ENCODE measurements at places on chromosomes 7 and 10.
A peak's percentile ranks its signal among the peaks of the same experiment; 100 is the strongest.

DNA sequence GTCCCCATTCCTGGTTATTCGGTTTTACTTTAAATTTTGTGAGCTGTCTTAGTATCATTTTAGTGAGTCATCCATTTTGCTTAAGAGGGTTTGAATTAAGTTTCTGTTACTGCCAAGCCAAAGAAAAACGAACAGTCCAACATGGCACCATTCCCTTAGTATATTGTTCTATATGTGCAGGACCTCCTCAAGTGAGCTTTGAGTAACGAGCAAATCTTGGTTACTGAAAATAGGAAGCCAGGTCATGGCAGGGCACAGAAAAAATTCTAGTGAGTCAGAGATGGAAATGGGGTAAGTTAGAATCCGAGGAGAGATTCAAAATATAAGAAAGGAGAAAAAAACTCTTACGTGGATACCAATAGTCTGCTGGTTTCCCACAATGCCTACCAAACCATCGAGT, 292.9 kb downstream of the BAMBI start:
- DNase-seq: no peak

GRCh38 chr7:157526005-157526912, 189.5 kb downstream of the DNAJB6 start:
- peak; percentile 19 for DNase-seq

DNA sequence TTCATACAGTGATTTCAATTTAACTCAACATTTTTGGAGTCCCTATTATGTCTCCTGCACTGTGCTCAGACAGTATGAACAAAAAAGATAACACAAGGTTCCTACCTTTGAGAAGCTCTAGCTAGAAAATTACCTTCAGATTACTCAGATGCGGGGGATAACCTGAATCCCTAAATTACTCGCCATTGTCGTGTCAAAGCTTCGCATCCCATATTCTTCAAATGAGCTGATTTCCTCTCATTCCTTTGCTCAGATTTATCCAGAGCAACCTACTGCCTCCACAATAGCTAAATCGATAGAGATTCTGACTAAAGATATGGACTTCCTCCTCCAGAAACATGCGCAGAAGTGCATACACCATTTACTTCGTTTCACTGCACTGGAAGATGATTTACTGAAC, 42.6 kb downstream of the ZNF800 start:
- no peak for DNase-seq

DNA sequence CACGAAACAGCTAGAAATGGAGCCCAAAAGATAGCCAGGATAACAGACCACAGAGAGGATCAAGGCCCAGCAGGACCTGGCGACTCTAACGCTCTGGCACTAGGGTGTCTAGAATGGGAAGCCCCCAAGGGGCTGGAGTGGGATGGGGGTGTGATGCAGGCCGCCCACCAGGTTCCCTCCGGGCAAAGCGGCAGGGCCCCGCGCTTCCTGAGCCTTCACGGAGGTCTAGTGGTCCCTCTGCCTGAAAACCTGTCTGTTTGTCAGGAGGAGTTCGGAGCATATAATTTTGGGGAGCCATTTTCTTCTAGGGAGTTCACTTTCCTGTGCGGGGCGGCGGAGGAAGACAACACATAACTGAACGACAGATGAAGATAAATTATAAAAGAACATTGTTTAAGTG, 48.2 kb upstream of the FXYD4 start:
- no peak for DNase-seq

DNA sequence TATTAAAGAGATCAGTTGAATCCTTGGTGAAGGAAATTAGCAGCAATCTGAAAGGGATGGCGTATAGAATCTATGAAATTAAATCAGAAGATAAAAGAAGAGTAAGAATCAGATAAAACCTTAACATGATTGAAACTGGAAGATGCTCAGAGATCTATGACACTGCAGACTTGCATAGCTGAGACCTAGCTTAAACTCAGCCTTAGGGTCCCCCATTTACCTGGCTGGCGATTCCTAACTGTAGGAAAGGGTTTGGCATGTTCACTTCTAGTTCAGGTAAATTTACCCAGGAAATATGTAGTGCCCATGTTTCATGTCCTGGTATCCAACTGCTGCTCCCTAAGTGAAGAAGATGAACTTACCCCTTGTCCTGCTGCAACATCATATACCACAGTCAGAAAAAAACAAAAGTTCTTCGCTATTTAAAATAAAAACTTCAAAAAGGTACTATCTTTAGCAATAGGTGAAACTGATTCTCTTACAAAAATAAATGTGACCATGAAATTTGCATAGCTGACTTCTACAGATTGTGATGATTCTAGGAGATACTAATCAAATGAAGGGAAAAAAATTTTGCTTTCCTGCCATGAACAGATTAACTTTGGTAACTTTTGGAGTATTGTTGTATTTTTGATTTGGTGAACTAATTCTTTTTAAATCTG, 47.8 kb upstream of the TMEM243 start:
- DNase-seq: no peak

DNA sequence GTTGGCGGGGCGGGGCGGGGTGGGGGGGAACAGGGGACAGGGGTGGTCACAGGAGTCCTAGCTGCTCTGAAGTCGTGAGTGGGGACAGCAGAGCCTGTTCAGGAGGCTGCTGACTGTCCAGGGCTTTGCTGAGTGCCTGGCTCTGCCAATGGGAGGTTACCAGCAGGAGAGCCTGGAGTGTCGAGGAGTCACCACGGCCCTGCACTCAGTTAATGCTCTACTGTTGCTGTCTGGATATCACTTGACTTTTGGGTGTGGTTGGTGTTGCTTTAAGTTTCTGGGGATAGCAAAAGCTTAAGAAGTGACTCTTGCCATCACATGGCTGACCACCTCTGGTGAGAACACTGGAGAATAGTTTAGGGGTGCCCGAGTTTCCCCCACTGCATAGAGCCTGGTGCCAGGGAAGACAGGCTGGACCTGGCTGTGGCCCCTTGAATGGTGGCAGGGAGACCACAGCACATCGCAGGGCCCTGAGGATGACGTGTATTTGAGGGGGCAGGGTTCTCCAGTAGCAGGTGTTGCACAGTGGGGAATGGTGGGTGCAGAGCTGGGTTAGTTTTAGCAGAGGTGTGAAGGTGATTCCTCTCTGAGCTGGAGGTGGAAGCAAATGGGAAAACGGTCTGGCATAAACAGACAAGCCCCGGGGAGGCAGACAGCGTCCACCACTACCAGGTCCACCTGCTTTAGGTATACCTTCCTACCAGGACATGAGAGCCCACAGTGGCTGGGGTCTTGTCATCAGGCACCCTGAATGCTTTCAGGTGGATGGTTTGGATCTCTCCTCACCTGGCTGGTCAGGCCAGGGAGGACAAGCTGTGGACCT, 54.2 kb upstream of the CAMK2B start:
- no peak for DNase-seq

DNA sequence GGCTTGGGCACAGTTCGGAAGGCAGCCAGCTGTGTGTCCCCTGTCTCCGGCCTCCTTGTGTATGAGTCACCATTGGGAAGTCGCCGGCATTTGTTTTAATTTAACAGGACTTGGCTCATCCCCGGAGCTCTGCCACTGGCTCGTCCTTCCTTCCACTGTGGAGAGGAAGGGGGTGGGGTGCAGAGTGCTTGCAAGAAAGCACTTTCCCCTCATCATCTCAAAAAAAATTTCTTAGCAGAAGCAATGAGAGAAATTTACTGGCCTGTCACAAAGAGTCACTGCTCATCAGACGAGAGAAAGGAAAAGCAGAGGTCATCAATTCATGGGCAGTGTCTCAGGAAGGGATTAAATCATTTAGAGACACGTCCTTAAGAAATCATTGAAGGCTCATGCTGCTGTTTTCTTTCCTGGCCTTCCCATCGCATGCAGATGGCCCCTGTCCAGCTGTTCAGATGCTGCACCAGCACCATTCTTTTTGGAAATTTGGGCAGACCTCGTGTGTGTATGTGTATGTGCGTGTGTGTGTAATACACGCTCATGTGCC, 93.3 kb downstream of the BMS1 start:
- DNase-seq: no peak

DNA sequence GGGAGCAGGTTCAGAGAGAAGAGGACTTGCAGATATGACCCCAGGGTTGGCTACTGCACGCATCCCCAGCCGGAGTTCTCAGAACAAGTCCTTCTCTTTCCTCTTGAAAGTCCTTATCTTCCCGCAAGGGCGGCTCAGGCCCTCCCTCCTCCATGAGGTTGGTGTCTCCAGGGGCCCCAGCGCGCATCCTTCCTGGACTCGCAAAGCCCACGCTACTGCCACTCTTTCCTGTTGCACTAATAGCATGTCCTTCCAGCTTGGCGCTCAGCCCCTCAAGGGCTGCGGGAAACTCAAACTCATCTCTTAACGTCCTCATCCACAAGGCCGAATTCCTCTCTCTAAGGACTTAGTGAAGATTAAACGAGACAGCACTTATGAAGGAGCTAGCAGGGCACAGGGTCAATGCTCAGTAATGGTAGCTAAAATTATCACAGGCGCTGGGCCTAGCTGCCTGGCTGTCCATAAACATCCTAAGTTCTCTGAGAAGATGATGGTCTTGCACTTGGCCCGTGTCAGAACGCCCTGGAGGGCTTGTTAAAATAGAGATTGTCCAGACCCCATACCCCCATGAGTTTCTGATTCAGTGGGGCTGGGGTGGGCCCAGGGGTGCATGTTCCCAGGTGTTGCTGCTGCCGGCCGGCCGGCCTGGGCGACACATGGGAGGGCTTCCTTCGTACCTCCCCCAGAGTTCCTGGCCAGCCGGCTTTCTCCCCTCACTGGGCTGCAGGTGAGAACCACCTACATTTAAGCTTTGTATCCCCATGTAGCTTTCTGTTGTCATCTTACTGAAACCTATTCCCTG, 261.4 kb downstream of the COBL start:
- no peak for DNase-seq

DNA sequence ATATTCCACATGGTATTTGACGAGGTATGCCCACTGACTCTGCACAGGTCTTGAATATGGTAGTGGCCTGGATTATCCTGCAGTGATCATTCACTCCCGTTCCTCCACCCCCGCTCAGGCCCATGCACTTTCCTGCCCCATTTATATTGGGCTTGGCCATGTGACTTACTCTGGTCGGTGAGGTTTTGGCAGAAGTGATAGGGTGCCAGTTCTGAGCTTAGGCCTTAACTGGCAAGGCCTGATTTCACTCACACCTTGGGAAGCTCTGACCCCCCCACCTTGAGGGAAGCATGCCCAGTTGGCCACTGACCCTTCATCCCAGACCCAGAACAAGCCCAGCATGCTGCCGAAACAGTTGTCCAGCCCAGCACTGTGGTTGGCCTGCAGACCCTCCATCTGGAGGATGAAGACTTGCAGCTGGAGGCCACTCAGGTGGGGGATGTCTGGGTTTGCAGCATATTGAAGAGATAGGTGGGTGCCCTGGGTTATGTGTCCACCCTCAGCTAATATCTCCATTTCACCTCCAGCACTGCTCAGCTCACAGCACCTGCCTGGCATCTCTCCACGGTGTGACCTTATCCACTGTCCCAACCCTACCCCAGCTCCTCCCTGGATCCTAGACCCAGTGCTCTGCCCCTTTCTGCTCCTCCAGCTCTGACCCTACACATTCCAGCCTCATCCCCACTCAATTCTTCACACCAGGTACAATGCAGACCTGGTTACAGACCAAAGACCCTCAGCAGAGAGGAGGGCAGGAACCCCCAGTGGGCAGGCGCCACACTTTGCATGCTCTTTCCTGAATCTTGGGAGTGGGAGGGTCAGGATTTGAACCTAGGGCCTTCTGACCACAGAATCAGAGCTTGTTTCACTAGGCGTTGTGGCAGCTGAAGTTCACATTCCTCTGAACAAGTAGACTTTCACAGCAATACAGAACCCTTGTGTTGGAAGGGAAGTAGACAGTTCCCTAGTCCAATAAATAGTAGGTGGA, 138.1 kb upstream of the CHST15 start:
- peak; percentile 66 for DNase-seq

DNA sequence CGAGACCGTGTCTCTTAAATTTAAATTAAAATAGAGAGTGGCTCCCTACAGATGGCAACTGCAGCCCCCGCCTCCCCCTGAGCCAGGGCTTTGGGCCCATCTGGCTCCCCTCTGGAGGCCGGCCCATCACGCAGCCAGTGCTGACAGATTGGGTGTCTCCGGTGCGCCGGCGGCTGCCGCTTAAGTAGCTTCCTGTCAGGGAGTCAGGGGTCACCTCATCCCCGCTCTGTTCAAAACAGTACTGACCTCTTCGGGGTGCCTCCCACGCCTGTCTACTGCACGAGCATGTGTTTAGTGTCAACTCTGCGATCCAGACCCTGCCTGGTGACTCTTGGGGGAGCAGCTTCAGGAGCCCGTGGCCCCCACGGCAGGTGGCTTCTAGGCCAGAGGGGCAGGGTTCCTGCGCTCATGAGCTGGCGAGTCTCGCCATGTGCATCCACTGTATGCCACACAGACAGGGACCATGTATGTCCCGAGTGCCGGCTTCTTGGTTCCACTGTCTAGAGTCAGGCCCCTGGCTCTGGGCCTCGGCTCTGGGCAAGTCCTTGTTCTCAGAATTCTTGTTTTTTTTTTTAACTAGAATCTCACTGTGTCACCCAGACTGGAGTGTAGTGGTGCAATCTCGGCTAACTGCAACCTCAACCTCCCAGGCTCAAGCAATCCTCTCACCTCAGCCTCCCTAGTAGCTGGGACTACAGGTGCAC, 36.1 kb downstream of the KCTD7 start:
- no peak for DNase-seq
